ENCODE measurements at places on chromosomes 7 and 10.

- peaks cover 18% of the 10 kb centered on the region for H3K4me1 ChIP-seq
- DNase-seq: peak; percentile 60
These were observed 32.6 kb downstream of the DUSP5 start for GRCh38 chr10:110530131-110530831.

GRCh38 chr7:15334536-15335263 is 227.1 kb downstream of the AGMO start:
- no peak for DNase-seq
- no peaks in the 10 kb centered on the region for H3K27me3 ChIP-seq
- no peak overlapping the region for H3K4me3 ChIP-seq
- H3K27ac ChIP-seq: no peak overlapping the region

GRCh38 chr10:78251016-78251385 is 217.3 kb downstream of the RPS24 start:
- no peak overlapping the region for H3K27ac ChIP-seq
- peaks cover 14% of the 10 kb centered on the region for H3K4me1 ChIP-seq
- no peak for DNase-seq
- H3K4me3 ChIP-seq: peak overlapping the region; percentile 76
- peaks cover 16% of the 10 kb centered on the region for H3K36me3 ChIP-seq
- no peaks in the 10 kb centered on the region for H3K27me3 ChIP-seq

DNA sequence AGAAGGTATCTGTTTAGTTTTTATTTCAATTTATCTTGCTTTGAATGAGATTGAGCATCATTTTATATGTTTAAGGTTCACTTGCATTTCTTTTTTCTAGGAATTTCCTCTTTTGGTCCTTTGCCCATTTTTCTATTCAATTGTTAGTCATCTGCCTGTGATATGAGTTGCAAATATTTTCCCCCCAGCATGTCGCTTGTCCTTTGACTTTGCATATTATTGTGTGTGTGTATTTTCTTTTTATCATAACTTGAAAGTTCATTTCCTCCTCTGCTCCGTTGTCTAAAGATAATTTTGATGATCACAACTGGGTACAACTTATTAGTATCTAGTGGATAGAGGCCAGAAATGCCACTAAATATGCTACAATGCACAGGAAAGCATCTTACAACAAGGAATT is 132.7 kb upstream of the MDFIC start:
- H3K27ac ChIP-seq: no peak overlapping the region
- H3K4me3 ChIP-seq: no peak overlapping the region
- no peaks in the 10 kb centered on the region for H3K36me3 ChIP-seq
- H3K4me1 ChIP-seq: no peaks in the 10 kb centered on the region
- no peaks in the 10 kb centered on the region for H3K27me3 ChIP-seq

DNA sequence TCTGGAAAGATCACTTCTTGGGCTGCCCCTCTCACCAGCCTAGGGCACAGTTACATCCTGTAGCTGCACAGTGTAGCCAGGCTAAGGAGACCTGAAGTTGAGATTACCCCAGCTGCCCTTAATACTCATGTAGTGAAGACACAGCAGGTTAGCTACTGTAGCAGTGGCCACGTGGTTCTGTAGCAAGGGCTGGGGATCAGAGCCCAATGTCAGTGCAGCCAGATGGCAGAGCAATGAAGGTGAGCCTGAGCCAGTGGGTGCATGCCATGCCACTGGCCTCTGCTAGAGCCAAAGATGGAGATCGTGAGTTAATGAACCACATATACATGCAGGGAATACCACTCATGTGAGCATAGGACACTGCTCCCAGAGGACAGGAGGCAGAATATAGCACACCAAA is 15.5 kb downstream of the AMPH start:
- no peaks in the 10 kb centered on the region for H3K27me3 ChIP-seq
- no peak for DNase-seq
- no peaks in the 10 kb centered on the region for H3K4me1 ChIP-seq
- H3K27ac ChIP-seq: no peak overlapping the region

DNA sequence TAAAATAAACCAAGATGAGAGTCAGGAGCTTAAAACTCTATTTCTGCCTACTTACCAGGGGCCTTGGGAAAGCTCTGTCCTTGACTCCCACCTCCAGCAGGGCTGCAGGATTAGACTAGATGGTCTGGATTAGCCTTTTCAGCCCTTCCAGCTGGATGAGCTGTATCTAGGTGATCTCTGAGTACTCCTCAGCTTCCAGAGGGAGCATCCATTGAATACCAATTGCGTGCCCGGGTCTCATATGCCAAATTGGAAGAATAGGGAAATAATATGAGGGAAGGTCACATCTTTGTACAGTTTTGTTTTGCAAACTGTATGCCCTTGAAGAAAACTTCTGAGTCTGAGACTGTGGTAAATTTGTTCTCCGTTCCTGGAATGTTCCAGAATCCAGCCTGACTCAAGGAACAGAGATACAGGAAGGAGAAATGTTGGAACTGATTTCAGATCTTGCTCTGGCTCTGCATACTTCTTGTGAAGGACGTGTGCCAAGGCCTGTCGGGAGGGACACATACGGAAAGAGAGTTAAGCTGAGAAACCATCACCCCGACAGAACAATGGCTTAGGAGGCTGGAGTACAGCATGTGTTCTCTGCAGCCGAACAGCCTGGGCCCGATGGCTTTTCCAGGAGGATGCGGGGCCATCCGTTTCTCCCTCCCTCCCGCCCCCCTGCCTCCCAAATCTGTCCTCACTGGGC is 44.9 kb downstream of the MINDY4 start:
- H3K36me3 ChIP-seq: no peaks in the 10 kb centered on the region
- no peak overlapping the region for H3K4me3 ChIP-seq
- H3K27me3 ChIP-seq: no peaks in the 10 kb centered on the region
- peaks cover 9% of the 10 kb centered on the region for H3K4me1 ChIP-seq
- no peak for DNase-seq
- no peak overlapping the region for H3K27ac ChIP-seq

DNA sequence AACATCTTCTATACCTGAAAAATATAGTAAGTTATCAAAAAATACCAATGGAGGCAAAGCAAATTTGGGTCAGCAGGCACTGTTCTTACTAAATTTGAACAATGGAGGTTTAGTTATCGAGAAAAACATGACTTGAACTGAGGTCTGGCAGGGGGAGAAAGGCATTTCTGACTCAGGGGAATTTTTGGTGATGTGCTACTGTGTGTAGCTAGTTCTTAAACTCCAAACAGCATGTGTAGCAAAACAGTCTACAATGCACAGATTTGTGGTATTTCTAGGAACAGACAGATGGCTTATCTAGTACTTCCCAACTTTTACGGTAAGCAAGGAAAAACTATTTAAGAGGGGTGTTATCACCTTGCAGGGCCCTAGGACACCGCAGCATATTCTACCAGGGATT is 311.6 kb upstream of the LRRN3 start:
- H3K4me3 ChIP-seq: no peak overlapping the region
- H3K36me3 ChIP-seq: no peaks in the 10 kb centered on the region
- no peak overlapping the region for H3K27ac ChIP-seq
- DNase-seq: no peak
- H3K4me1 ChIP-seq: no peaks in the 10 kb centered on the region
- H3K27me3 ChIP-seq: no peaks in the 10 kb centered on the region

GRCh38 chr10:44512431-44513022 is 127.6 kb upstream of the CXCL12 start:
- H3K27ac ChIP-seq: no peak overlapping the region
- H3K4me1 ChIP-seq: no peaks in the 10 kb centered on the region
- H3K27me3 ChIP-seq: no peaks in the 10 kb centered on the region
- no peaks in the 10 kb centered on the region for H3K36me3 ChIP-seq
- DNase-seq: no peak
- no peak overlapping the region for H3K4me3 ChIP-seq

DNA sequence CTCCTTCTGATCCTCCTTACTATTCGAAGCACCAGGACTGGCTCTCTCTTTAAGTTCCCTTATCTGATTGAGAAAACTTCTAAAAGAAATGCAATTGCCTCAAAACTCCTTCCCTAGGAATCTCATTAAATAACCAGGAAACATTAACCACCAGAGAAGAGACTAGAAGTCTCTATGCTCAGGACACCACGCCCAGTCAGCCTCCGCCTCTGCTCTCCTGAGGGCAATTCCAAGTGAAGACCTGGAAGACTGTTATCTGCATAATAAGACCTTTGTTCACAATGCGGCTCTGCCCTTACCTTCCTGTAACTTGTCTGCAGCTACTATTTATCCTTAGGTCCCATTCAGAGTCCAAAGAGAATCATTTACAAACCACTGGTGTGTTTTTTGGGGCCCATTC is 78.8 kb downstream of the ELMO1 start:
- no peak overlapping the region for H3K4me3 ChIP-seq
- no peak overlapping the region for H3K27ac ChIP-seq
- no peaks in the 10 kb centered on the region for H3K36me3 ChIP-seq
- H3K4me1 ChIP-seq: no peaks in the 10 kb centered on the region

DNA sequence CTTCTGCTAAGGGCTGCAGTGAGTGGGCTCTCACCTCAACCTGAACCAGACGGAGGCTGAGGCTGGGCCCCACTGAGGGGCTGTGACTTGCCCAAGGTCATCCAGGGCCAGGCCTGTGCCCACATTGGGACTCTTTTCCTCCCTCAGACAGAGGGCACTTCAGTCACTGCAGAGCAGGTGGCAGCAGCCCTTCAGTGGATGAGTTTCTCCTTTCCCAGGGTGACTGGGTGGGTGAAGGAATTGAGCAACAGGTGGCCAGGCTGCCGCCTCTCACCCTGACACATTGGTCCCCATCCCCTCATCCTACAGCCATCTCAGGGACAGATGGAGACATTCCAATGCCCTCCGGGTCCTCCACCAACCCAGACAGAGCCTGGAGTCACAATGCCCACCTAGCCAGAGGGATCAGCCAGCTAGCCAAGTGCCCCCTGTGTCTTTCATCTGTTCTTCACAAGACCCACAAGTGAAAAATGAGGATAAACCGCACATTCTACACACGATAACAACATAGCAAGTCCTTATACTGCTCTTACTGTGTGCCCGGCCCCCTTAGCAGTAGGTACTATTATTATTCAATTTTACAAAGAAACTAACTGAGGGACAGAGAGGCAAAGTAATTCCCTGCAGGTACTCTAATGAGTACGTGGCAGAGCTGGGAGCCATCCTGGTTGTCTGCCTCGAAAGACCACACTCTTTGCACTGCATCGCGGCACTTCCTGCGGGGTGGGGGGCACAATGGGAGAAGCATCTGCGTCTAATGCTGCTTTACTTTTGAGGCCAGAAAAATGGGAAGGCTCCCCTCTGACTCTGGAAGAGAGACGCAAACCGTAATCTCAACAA is 1.7 kb upstream of the SLC18A3 start:
- peaks cover 23% of the 10 kb centered on the region for H3K4me1 ChIP-seq
- H3K4me3 ChIP-seq: peak overlapping the region; percentile 8
- no peak overlapping the region for H3K27ac ChIP-seq
- peaks cover 79% of the 10 kb centered on the region for H3K27me3 ChIP-seq
- no peak for DNase-seq

- no peaks in the 10 kb centered on the region for H3K36me3 ChIP-seq
- no peak overlapping the region for H3K4me3 ChIP-seq
- no peaks in the 10 kb centered on the region for H3K4me1 ChIP-seq
- H3K27me3 ChIP-seq: no peaks in the 10 kb centered on the region
These were observed 70.9 kb downstream of the DYNC1I1 start for GRCh38 chr7:95843286-95843685.

GRCh38 chr10:97228130-97228774 is 42.5 kb upstream of the SLIT1 start:
- H3K4me3 ChIP-seq: no peak overlapping the region
- no peaks in the 10 kb centered on the region for H3K27me3 ChIP-seq
- H3K27ac ChIP-seq: no peak overlapping the region

DNA sequence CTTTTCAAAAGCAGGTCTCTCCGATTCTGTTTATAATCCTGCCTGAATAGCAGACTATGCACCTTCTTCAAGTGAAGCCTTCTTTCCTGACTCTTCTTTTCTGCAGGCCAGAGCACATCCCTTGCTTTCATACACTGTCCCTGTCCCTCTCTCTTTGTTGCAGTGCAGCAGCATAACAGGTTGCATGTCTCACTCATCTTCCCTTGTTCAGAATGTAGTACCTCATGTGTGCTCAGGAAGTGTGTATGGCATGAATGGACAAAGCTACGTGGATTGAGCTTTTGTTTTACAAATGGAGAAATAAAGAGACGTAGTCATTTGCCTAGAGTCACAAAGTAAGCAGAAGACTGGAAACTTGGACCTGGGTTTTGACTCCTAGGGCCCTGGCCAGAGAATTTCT is 68.0 kb downstream of the PTPRZ1 start:
- no peaks in the 10 kb centered on the region for H3K27me3 ChIP-seq
- no peak overlapping the region for H3K4me3 ChIP-seq
- no peaks in the 10 kb centered on the region for H3K36me3 ChIP-seq
- DNase-seq: no peak
- no peak overlapping the region for H3K27ac ChIP-seq

DNA sequence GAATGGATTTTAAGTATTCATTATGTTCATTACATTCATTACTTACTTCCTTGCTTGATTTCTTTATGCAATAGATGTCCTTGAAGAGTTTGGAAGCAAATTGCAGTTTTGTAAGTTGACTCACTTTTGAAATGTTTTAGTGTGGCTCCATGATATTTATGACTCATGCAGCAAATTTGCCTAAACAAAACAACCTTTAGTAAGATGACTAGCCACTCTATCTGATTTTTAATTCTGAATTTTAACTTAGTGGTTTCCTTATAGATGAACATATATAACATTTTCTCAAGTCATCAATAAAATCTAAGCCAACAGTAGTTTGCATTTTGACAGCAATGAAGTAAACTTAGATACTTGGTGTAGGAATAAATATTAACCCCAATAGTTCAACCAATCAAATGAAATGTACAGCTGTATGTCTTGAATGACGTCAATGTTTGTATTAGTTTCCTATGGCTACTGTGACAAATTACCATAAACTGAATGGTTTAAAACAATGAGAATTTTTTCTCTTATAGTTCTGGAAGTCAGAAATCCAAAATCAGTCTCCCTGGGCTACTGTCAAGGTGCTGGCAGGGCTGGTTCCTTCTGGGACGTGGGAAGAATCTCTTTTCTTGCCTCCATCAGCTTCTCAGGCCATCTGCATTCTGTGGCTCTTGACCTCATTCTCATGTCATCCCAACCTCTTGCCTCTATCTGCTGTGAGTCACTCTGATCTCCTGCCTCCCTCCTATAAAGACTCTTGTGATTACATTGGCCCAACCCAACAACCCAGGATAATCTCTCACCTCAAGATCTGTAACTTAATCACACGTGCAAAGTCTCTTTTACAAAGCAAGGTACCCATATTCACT is 73.4 kb downstream of the AHR start:
- no peaks in the 10 kb centered on the region for H3K36me3 ChIP-seq
- H3K4me3 ChIP-seq: no peak overlapping the region
- H3K27ac ChIP-seq: peak overlapping the region; percentile 96
- H3K27me3 ChIP-seq: no peaks in the 10 kb centered on the region
- peaks cover 18% of the 10 kb centered on the region for H3K4me1 ChIP-seq
- DNase-seq: peak; percentile 98

DNA sequence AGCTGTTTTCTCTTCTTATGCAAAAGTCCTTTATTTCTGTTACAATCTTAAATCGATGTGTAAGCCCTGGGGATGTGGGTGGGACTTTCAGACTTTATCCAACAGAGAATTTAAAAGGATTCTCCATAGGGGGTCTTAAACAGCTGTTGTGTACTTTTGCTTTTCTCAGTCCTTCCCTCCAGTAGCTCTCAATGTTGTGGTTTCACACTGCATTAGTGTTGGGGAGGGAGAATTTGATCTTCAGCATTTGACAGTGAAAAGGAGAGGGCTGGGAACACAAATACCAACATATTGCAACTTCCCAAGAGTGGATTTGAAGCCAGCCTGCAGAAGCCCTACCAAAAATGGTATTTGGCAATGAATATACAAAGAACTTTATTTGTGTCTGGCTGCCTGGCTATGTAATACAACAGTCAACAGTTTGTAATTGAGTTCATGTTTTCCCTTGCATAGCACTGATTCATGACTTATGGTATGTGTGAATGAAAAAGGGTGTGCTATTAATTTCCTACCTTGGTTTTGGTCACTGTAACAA is 80.1 kb upstream of the CAPZA2 start:
- peak overlapping the region; percentile 76 for H3K27ac ChIP-seq
- no peak overlapping the region for H3K4me3 ChIP-seq
- no peak for DNase-seq
- peaks cover 19% of the 10 kb centered on the region for H3K4me1 ChIP-seq
- H3K36me3 ChIP-seq: peaks cover 35% of the 10 kb centered on the region
